Hematopoietic multipotent progenitor cell treated with erythropoietin and hydrocortisone succinate and interleukin-3 and kit ligand, for 4 days (in vitro differentiated cells): ENCODE measurements at places on chromosomes 13 and 19.

- no peak for DNase-seq
Measured at GRCh38 chr13:27922883-27923612, 3.2 kb downstream of the PDX1 start.

- no peak for DNase-seq
Measured at GRCh38 chr19:17049711-17050280, 23.2 kb upstream of the CPAMD8 start.

- DNase-seq: no peak
Measured at GRCh38 chr13:29856426-29856825, 6.0 kb upstream of the UBL3 start.

- peak; percentile 70 for DNase-seq
Measured at GRCh38 chr13:48304143-48304876, 759 bp downstream of the RB1 start.

- DNase-seq: no peak
Measured at GRCh38 chr13:42762251-42762650, 19.1 kb upstream of the FAM216B start.

GRCh38 chr13:79435561-79435990, 29.5 kb upstream of the RBM26 start:
- DNase-seq: no peak

DNA sequence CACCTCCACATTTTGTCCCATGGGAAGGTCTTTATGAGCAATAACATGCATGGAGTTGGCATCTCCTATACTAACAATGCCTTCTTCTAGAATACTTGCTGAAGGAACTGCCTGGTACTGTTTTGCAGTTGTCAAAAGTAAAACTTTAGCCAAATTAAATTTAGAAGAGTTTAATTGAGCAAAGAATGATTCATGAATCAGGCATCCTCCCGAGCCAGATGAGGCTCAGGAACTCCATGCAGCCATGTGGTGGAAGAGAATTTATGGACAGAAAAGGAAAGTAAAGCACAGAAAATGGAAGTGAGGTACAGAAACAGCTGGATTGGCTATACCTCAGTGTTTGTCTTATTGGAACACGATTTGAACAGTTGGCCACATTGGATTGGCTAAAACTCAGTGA, 1081.9 kb downstream of the SLITRK1 start:
- DNase-seq: no peak

DNA sequence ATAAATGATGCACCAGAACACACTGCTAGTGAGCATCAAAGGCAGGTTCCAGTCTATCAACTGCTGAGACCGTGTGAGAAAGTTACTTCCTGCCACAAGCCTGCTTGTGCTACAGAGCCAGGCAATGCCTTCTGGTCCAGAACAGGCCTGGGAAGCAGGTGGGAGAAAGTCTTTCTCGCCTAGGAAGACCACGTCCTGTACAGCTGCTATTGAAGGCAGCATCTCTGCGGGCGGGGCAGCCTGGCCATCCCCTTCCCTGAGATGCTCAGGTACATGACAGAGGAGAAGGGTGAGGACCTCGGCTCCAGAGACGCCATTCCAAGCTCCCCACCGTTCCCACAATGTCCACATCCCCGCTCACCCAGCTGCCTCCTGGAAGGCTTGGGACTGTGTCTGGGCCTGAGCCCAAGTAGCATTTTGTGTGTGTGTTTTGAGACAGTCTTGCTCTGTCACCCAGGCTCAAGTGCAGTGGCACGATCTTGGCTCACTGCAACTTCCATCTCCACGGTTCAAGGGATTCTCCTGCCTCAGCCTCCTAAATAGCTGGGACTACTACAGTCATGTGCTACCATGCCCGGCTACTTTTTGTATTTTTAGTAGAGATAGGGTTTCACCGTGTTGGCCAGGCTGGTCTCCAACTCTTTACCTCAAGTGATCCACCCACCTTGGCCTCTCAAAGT, 3.4 kb downstream of the RFX1 start:
- no peak for DNase-seq

DNA sequence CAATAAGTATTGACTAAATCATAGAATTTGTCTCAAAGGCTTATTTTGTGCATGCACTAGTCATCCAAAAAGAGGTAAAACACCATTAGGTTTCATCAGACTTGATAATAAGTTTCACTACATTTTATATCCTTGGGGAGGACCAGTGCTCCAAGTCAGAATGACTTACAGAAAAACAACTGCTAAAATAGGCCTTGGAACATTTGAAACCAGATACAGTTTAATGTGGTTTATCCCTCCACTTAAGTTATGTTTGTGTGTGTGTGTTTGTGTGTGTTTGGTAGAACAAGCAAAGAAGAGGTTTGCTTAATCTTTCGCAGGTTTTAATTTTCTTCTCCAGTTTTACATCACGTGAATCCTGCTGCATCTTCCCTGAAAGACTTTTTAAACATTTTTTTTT, 570.9 kb downstream of the PCDH9 start:
- DNase-seq: no peak

GRCh38 chr13:37953696-37954095, 84.1 kb upstream of the TRPC4 start:
- DNase-seq: no peak

GRCh38 chr13:100755891-100756290, 81.3 kb upstream of the TMTC4 start:
- no peak for DNase-seq

DNA sequence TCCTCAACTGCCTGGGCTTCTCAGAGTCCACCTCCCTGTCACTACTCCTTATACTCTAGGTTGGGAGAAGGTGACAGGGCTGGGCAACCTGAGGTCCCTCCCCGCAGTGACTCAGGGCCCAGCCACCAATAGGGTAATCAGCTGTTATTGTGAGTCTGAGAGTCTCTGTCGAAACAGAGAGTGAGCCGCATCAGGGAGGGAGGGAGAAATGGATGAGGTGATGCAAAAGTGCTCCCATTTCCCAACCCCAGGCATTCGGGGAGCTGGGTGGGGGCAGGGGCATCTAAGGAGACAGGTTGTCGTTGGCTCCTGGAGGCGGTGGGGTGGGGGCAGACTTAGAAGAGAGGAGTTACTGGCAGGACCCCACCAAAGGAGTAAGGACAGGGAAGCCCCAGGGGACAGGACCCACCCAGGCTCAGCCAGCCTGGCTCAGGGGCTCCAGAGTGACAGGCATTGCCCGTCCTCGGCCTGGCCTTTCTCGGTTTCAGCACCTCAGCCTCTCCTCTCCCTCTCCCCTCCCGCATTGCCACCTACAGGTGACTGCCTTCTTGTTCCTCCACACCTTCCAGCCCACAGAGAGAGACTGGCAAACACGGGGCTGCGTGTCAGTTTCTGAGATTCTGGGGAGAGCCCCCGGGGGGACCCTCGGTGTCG, at the start of gene DMKN:
DMKN (minus strand) TSS at position 22 of the 654 bp plus-strand sequence. CDS start 174 bp downstream, outside the sequence.
- no peak for DNase-seq

- DNase-seq: peak; percentile 28
Measured at GRCh38 chr19:58154287-58154678, 3.7 kb upstream of the ZNF329 start.

GRCh38 chr13:42043676-42044075, 4.8 kb upstream of the DGKH start:
- DNase-seq: no peak

GRCh38 chr19:56174550-56174949, 1.3 kb upstream of the GALP start:
- no peak for DNase-seq

DNA sequence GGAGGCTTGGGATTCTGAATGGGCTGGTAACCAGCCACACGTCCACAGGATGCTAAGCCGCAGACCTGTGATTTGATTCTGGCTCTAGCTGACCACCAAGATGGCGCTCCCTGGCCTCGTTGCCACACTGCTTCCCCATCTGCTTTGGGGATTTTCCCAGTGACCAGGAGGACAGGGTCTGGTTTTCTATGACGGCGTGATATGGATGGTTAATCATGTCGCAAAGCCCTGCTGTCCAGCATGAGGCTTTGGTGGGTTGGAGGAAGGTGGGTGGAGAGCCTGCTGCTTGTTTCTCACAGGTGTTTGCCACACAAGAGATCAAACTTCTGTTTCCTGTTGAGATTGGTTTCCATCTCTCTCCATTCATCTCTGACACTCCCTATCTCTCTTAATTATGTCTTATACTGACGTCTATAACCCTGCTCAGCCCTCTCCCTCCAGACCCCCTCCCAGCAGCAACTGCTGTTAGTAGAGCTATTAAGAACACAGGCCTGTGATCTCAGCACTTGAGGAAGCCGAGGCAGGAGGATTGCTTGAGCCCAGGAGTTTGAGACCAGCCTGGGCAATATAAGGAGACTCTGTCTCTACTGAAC, 102.7 kb downstream of the SIPA1L3 start:
- DNase-seq: no peak

GRCh38 chr13:27534108-27534980, 84.0 kb upstream of the MTIF3 start:
- DNase-seq: peak; percentile 45

GRCh38 chr19:35718345-35719041, 690 bp downstream of the KMT2B start:
- DNase-seq: peak; percentile 68

DNA sequence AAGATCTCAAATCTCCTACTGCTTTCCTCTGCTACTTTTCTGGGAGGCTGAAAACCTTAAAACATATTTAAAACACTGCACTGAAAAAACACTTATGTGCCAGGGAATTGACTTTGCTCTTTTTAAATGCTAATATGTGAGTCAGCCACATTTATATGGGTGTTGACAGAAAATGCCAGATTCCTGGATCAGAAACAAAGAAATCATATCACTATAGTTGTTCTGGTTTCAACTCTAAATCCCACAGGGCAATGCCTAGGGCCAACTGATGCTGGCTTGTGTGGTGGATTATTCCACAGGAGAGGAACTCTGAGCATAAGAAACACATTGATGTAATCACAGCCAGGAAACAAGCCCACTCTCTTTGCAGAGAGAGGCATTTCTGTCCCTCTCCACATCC, 1439.0 kb upstream of the SPRY2 start:
- no peak for DNase-seq

DNA sequence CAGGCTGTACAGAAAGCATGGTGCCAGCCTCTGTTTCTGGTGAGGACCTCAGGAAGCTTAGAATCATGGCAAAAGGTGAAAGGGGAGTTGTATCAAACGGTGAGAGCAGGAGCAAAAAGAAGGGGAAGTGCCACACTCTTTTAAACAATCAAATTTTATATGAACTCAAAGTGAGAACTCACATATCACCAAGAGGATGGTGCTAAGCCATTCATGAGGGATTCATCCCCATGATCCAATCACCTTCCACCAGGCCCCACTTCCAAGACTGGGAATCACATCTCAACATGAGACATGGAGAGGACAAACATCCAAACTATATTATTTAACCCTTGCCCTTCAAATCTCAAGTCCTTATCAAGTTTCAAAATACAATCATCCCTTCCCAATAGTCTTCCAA, 836.7 kb downstream of the SLITRK5 start:
- DNase-seq: no peak

- no peak for DNase-seq
Measured at GRCh38 chr19:48629297-48629598, 7.9 kb downstream of the DBP start.

DNA sequence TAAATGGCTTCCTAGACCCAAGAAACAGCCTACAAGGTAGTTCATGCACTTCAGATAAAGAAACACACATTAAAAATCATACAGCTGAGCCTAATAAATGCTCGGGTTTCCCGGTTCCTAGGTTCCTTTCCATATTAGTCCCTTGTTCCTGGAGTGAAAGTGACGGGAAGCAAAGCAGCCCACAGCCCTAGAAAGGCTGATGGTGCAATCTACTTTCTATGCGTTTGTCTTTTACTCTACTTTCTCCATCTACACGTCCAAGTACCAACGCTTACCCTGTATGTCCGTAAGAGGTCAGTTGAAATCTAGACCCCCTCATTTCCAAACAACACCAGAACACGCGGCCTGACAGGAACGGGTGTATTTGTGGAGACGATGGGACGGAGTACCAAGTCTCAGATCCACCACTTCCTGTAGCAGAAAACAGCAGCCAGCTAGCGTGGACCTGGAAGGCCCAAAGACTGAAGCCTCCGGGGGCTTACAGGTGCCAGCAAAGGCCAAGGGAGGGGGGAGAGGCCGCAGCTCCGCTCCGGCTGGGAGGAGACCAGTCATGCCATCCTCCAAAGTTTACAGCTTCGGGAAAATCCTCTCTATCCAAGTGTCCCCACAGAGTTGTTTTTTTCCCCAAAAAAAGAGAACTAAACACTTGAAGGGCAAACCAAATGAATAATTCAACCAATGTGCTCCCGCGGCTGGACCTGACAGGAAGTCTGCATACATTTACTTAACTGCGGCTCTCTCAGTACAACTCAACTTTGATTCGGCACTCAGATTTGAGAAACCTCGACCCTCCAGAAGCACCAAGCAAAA, 34.1 kb downstream of the STK24 start:
- peak; percentile 69 for DNase-seq

DNA sequence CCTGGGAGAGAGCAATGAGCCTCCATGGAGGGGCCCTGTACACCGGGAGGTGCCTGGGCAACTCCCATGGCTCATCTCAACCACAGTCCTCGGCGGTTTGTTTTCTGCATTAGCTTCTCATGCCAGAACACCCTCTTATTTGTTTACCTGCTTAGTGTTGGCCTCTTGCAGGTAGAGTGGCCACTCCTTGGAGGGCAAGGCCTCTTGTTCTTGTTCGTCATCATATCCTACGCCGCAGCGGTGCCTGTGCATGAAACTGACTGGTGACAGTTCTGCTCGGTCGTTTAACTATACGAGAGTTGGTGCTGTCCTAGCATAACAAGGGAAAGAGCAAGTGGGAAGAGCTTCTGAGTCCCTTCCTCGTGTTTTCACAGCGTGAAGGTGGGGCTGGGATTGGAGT, 40.5 kb upstream of the RNF113B start:
- no peak for DNase-seq

DNA sequence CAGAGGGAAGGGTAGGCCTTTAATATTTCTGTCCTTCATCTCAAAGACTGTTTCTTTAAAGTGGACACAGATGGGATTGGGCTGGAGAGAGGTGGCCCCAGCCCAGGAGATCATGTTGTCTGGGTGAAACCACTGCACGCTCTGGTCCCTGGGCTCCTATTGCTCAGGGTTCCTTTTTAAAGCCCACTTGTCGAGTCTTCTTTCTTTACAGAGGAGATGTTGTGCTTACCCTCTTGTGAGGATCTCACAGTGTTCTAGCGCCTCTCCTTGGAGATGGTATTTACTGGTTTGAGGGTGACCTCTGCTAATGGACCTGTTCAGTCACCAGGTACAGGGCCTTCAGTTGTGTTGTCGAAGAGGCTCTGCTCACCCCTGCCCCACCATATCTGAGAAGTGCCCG, 128.4 kb downstream of the TM9SF2 start:
- DNase-seq: no peak

- DNase-seq: no peak
Measured at GRCh38 chr13:26440111-26440510, 117.4 kb upstream of the WASF3 start.

DNA sequence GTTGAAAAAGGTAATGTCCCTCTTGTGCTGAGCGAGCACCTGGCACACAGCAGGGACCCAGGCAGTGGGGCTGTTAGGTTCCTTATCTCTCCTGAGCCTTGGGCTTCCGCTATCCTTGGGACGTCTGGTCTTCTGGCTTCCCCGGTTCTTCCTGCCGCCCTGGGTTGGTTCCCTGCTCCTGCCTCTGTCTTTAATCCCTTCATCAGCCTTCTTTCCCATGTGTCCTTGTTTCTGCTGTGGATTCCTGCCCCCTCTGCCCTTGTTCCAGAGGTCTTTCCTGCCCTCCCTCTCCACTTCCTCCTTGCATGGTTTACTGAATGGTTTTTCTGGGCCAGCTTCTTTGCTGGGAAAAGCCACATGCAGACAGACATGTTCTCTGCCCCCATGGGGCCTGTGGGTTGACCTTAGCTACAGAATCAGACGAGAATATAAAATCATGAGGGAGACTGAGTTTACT, 2.6 kb downstream of the EPN1 start:
- DNase-seq: no peak

- DNase-seq: no peak
Measured at GRCh38 chr13:37194428-37194861, 89.0 kb upstream of the CSNK1A1L start.

GRCh38 chr13:61084988-61085387, 330.7 kb downstream of the PCDH20 start:
- DNase-seq: no peak
